Stimulated activated CD8-positive, alpha-beta memory T cell treated with anti-CD3 and anti-CD28 coated beads, Interleukin-2, amount 100 ng/mL, for 1 hour (primary cell): ENCODE measurements at places on chromosomes 3 and 15.

GRCh38 chr3:192307631-192308030, 419.7 kb downstream of the FGF12 start:
- DNase-seq, result no peak

GRCh38 chr3:40332684-40333083, 23.2 kb downstream of the EIF1B start:
- no peak for DNase-seq

DNA sequence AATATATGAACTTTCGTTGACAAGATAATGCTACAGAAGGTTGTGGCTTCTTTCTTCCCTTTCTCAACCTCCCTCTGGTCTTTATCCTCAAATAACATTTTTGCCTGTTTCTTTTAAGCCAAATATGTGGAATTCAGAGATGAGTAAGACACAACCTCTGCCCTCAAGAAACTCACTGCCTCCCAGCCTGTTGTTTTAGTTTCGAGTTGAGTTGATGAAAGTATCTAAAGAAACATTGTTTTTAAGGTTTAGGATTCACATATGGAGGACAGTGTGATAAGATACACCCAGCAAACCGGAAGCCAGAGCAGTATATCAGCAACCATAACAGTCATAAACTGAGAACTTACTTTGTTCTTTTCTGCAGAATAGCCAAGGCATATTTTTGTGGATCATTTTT, 218.6 kb downstream of the THSD4 start:
- no peak for DNase-seq

GRCh38 chr3:197516517-197516889, 39.3 kb downstream of the BDH1 start:
- DNase-seq, result no peak

DNA sequence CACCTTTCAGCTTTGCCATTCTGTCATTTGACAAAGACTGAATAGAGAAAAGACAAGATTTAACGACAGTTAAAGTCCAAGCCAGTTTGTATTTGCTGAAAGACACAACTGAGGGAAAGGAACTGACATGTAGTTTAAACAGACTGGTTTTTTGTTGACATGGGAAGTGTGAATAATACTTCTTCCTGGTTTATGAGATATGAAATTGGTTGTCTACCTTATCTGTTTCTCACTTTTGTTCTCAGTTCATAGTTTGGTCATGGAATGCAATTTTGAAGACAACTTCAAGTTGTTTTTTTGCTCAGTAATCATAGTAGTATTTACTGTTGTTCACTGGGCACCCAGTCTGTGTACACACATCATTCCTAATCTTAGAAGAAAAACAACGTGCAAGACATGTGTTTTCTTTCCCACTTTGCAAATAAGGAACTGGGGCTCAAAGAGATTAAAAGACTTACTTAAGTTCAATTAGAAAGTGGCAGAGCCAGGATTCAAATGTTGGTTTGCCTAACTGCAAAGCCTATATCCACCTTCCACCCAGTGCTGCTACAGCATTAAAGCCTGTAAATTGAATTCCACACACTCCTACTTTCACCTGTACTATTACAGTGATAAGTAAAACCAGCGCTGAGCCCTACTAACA, 103.5 kb downstream of the LPP start:
- no peak for DNase-seq

DNA sequence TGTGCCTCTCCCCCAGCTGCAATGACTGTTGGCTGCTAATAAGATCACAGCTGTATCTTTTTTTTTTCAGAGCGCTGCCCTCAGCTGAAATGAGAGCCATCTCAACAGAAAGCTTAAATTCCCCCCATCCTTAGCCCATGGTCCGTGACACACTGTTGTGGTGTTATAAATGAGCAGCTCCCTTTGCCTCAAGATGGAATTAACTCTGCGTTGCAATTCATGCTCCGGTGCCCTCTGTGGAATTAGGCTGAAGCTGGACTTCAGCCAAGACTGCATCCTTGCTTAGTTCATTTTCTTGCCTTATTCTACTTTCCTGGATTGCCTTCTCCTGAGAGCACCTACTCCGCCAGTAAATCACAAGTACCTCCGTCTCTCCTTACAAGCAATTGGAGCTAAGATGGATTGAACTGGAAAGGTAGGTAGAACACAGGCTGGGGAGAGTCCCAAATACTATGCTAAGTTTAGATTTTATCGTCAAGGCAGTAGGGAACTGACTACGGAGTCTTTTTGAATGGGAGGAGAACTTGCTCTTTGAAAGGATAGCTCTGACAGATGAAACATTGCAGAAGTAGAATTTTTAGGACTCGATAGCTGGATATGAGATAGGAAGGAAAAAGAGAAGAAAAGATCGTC, 39.0 kb upstream of the THRB start:
- no peak for DNase-seq

DNA sequence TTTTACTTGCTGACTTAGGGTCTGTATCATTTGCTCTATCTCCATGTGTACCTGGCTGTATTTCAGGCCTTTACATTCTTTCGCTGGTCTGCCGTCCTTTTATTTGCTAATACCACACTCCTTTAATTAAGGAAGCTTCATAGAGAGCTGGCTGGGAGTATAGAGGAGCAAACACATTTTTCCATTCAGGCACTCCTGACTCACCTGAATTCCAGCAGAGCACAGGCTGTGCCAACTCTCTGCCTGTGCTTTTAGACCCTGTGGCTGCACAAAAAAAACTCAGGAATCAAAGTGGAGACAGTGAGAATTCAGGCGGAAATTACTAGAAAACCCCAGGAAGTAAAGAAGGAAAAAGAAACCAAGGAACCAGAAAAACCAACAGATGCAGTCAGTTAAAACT, 29.0 kb upstream of the ATP10A start:
- DNase-seq, result no peak
